ENCODE measurements at places on chromosomes 11 and 22.
A peak's percentile ranks its signal among the peaks of the same experiment; 100 is the strongest.

DNA sequence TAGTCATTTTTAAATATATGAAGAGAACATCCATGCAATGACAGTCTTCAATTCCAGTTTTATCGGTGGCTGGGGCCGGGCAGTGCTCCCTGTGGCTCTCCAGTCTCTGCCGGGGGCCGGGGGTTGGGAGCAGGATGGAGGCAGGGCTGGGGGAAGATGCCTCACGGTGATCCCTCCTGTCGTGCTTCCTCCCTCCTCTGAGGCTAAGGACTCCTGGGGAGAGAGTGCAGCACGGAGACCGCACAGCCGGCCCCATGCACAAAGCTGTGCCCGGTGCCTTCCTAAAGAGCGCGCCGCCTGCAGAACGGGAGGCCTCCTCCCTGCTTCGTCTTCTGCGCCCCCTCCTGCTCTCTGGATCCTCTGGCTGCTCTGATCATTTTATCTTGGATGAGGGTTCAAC lies 20.5 kb downstream of the GAL start:
- no peak for DNase-seq

DNA sequence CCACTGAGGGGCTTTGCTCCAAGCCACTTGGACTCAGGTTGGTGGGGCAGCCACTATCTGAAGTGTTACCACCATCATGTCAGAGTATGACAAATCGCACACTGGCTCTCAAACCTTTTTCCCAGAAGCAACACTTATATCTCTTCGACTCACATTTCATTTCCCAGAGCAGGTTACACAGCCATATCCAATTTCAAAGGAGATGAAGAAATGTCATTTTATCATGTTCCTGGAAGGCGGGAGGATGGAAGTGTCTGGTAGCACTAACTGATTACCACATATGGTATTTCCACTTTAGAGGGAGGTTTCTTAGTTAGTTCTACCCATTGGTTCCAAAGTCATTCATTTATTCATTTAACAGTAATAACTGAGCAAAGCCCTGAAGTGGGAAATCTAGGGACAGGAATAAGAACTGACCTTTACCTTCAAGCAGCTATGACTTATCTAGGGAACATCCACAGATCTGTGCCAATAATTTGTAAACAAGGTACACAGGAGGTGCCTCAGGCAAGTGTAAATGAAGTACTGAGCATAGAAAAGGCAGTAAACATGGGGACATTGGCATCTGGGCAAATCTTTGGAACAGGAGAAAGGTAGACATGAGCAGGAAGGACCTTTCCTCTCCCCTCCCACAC lies 54.9 kb upstream of the LRRC55 start:
- no peak for DNase-seq

DNA sequence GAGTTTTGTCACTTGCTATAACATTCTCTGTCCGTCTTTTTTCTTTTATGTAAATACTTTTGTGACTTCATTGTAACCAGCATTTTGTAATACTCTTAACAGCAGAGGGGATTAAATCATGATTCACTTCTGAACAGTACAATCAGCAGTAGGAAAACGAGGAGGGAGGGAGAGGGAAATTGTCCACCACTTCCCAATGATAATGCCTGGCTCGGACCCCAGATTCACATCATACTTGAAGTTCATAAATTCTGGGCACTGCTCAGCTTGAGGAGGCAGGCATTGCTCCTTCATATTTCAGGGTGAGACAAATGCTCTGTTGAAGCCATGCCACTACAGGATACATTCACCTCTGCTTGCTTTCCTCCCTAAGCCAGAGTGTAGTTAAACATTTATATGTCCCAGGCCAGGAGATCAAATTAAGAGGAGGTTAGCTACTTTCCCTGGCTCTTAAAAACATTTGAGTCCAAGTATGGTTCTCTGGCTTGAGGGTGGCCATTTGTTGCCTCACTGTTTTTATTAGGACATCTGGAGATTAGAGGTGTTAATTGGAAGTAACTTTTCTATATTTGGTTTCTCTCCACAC lies 129.0 kb upstream of the LDLRAD3 start:
- DNase-seq, result no peak

GRCh38 chr22:49363526-49364230 lies 464.0 kb downstream of the BRD1 start:
- no peak for DNase-seq

DNA sequence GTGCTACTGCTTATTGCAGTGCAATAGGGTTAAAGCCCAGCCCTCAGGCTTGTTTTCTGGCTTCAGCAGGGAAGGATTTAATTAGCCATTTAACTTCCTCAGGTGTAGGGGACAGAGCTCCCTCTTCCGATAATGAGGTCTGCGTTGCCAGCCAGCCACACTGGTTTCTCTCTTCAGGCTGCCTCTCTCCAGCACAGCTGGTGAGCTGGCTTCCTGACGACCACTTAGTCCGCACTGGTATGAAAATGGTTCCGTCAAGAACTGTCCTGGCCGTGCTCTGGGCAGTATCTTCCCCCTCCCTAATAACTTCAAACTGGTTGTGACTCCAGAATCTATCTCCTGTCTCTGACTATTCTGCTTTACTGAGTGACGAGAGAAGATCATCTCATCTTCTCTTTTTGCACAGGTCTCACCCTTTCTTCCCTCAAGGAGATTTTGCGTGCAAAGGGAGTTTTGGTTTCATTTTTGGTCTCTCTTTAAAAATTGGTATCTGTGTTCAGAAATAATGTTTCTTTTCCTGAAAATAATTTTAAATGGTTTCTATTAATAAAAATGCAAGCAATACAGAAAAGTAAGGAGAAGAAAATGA lies 49.2 kb downstream of the CNTN5 start:
- peak; percentile 20 for DNase-seq

- no peak for DNase-seq
Measured at GRCh38 chr11:27209562-27210005, 153.4 kb downstream of the CCDC34 start.

GRCh38 chr11:97764605-97765004 lies 1256.1 kb upstream of the CNTN5 start:
- no peak for DNase-seq

DNA sequence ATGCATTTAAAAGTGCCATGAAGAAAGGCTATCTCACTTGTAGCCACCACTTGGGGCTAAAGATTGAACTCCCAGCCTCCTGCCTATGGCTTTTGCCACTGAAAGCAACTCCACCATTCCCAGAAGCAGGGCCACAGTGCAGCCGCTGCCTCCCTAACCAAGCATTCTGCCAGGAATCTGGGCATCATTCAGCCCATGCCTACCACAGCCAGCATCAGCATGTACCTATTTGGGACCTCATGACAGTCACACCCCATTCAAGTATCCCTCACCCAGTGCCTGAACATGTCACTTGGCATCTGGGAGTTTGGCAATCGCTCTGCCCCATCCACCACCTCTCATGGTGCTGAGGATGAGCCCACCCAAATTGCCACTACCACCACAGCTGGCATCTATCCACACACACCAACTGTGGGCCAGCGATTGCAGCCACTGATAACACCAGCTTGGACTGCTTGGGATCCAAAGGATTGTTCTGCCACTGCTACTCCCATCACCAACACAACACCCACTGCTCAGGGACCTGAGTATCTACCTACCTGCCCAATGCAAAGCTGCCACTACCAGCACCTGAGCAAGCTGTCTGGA lies 234.4 kb downstream of the GRM5 start:
- DNase-seq, result no peak

DNA sequence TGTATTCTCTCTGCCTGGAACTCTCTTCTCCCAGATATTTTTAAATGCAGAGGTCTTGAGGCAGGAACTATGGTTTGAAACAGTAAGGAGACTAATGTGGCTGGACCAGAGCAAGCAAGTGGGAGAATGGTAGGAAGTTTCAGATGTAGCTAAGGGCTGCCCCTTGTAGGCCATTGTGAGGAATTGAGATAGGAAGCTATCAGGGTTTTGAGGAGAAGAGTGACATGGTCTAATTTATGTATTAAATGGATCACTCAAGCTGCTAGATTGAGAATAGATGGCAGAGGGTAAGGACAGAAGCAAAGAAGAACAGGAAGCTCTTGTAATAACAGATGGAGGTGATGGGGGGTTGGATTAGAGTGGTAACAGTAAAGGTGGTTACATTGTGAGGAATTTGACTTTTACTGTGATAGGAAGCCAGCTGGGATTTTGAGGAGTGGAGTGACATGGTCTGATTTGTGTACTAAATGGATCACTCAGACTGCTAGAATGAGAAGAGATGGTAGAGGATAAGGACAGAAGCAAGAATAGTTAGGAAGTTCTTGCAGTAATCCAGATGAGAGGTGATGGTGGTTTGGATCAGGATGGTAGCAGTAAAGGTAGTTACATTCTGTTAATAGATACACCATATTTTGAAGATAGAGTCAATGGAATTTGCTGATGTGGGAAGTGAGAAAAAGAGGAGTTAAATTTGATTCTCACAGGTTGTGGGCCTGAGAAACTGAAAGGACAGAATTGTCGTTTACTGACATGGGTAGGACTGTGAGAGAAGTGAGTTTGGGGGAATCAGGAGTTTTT lies 63.0 kb downstream of the HIPK3 start:
- DNase-seq, result no peak

DNA sequence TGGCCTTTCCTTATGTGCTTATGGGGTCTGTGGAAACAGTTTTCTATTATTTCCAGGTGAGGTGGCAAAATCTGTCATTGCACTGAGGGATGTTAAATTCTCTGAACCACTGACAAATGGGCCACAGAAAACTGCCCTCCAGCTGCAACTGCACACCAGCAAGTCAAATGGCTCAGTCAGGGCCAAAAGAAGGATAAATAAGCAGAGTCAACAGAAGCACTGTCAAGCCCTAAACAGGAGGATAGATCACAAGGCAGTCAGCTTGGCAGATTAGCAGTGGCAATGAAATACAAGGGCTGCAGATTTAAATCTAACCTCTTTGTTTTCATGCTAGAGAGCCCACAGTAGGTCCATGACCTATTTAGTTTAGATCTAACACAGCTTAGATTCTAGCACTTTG lies 435.6 kb downstream of the ETS1 start:
- DNase-seq, result no peak

Data from right renal pelvis (tissue), 4 donors.